ENCODE measurements at places on chromosomes 11 and 22. TPM values are rescaled to one million over a fixed set of nuclear protein-coding genes. Genes with fewer than 3 reads are reported as not detected.

The NCF4 gene
- total RNA-seq: 10.2 TPM

The TNNT3 gene
- 428 TPM for total RNA-seq

The BAIAP2L2 gene
- 0.59 TPM for total RNA-seq

The C11orf58 gene
- 188 TPM for total RNA-seq

The PPFIA1 gene
- 43.2 TPM for total RNA-seq

The MIOX gene
- not detected for total RNA-seq

The SCGB1C1 gene
- total RNA-seq: not detected

The OR52B4 gene
- not detected for total RNA-seq

The FXYD2 gene
- total RNA-seq: 1.5 TPM

The PKNOX2 gene
- total RNA-seq: 4.0 TPM

The SLCO2B1 gene
- 9.8 TPM for total RNA-seq

The PHOX2A gene
- total RNA-seq: not detected

The BCO2 gene
- total RNA-seq: 4.9 TPM

The CCDC83 gene
- not detected for total RNA-seq

The MMP27 gene
- 6.7 TPM for total RNA-seq

The GGA1 gene
- 29.9 TPM for total RNA-seq

The RBMXL2 gene
- not detected for total RNA-seq

The CDPF1 gene
- 6.2 TPM for total RNA-seq

The SCARF2 gene
- total RNA-seq: 10.3 TPM

The CALCB gene
- 0.20 TPM for total RNA-seq

The SYT8 gene
- total RNA-seq: 6.7 TPM

The PDHX gene
- total RNA-seq: 27.9 TPM

The SYT7 gene
- total RNA-seq: 1.7 TPM

The TMEM121B gene
- total RNA-seq: 0.39 TPM

The CRYBB2 gene
- total RNA-seq: not detected

The CYTH4 gene
- total RNA-seq: 13.2 TPM

The KRTAP5-7 gene
- total RNA-seq: 0.89 TPM

The SLC16A8 gene
- total RNA-seq: 0.69 TPM

The DERL3 gene
- 0.49 TPM for total RNA-seq

The EHF gene
- 25.9 TPM for total RNA-seq

The RASGRP2 gene
- total RNA-seq: 5.1 TPM

The SPDYC gene
- not detected for total RNA-seq

The P2RX6 gene
- 0.59 TPM for total RNA-seq

The FAM180B gene
- total RNA-seq: 0.99 TPM

The OMP gene
- not detected for total RNA-seq

The RASL10A gene
- total RNA-seq: 0.39 TPM

The RASD2 gene
- total RNA-seq: 0.30 TPM

The SYT12 gene
- 1.3 TPM for total RNA-seq

The PRG3 gene
- 2.9 TPM for total RNA-seq

The BTG4 gene
- total RNA-seq: not detected
